ENCODE measurements at places on chromosomes 6 and 20.

DNA sequence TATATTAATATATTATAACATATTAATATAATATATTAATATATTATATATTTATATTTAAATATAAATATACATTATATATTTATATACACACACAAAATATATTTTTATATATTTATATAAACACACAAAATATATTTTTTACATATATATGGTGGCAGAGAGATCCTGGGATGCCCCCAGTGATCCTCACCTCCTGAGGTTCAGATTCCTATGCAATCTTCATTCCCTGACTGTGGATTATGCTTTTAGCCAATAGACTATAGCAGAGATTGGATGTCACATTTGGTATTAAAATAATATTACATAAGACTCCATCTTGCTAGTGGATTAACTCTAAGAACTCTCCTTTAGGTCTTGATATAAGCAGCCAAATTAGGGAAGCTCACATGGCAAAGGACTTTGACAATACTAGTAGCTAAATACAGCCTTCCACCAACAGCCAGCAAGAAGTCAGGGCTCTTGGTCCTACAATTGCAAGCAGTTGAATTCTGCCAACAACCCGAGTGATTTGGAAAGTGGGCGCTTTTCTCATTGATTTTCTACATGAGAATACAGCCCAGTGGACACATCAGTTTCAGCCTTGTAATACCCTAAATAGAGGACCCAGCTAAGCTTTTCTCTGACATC is 681.0 kb downstream of the C6orf118 start:
- no peak for DNase-seq

GRCh38 chr6:44475779-44476434 is 88.4 kb downstream of the CDC5L start:
- DNase-seq, result peak; percentile 91

DNA sequence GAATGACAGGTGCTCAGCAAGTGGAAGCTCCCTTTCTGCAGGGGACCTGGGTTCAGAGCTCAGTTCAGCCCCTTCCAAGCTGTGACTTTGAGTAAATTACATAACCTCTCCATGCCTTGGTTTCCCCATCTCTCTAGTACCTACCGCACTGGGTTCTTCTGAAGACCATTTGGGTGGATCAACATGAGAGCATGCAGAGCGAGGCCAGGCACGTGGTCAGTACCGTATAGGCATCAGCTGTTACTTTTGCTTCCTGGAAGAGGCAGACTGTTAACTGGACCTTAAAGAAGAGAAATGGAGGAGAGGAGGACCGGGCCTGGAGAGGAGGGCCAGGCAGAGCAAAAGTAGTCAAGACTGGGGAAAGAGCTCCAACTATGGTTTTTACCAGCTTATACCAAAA is 1.7 kb upstream of the MYLK2 start:
- no peak for DNase-seq

DNA sequence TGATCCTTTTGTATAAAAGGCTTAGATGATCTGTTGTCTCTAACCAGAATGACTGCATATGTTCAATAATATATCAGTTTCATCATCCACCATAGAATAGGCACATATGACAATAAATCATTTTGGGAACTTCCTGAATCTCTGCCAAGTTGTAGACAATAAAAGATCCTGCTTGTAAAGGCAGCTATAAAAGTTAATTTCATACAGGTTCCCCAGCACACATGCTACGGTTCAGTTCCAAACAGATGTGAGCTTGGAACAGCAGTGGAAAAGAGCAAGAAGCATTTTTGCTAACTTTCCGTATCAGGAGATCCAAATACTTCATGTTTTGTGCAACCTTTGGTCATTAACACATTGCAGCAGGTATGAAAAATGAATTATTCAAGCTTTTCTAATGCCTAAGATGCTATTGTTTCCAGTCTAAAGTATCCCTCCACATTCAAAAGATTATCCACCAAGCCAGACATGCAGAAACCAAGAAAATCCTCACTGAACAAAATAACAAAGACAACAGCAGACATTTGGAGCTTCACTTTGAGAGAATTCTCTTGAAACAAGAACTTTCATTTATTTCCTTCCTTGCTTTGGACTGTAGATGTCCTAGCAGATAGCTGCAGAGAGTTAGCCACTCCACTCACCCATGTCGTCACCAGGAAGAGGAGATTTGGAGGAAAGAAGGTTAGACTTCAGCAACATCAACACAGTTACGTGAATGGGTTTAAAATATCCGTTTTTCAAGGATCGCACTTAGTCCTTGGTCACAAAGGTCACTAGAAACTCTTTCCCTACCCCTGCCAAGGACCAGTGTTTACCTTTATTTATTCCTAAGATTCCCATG is 453.5 kb upstream of the JARID2 start:
- DNase-seq, result no peak

DNA sequence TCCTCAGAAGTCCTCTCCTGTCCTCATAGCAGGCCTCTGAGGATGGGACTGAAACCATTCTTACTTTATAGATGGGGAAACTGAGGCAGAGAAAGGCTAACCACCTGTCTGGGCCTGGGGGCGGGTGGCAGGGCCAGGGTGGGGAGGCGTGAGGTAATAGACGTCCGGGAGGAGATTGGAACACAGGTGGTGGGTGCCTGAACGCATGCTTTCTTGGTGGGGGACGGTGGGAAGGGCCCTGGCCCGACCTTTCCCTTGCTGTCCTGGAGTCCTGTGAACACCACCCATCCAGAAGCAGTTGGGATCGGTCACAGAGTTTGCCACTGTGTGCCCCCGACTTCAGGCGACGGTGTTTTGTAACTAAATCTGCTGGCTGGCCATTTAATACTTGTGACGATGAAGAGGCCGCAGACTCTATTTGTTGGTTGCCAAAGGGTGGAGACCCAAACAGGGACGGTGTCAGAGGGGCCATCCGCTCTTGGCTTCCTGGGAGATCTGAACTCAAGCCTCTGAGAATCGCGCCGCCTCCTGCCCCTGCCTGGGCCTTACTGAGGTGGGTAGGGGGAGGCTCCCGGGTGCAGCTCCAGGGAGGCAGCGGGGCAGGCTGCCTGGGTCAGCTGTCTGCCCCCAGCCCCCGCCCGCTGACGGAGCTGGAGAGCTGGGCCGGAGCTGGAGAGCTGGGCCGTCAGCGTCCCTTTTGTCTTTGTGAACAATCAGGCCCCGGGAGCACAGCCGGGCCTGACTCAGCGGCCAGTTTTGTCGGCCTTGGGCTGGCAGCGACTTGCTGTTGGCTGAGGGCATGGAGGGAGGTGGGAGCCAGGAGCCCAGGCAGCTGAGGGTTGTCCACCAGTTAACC is 4.1 kb downstream of the RBM38 start:
- peak; percentile 91 for DNase-seq

DNA sequence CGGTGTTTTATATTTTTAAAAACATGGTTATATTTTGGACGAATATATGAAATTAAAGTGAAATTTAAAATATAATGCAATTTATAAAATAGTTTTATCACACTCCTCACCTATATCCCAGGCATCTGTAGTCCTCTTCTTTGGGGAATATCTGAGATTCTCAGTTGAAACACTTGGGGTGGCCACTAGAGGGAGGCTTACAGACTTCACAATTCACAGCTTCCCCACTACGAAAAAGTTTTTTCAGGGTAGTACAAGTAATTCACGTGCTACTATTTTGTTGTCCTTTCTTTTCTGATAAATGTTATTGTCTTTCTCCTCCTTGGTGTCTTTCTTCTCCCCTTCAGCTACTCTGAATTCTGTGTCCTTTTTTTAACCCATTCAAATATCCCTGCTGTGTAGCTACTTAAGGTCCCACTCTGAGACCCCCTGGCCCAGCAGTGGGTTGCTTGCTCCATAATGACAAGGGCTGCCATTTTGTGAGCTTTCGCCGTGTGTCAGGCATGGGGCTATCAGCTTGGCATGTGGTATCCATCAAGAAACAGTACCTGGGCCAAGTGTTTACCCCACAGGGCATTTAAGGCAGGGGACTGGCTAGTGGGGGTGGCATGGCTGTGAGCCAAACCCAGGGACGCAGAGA is 43.6 kb upstream of the PHACTR3 start:
- peak; percentile 71 for DNase-seq

- no peak for DNase-seq
Measured at GRCh38 chr20:15060265-15061060, 723.1 kb upstream of the FLRT3 start.

DNA sequence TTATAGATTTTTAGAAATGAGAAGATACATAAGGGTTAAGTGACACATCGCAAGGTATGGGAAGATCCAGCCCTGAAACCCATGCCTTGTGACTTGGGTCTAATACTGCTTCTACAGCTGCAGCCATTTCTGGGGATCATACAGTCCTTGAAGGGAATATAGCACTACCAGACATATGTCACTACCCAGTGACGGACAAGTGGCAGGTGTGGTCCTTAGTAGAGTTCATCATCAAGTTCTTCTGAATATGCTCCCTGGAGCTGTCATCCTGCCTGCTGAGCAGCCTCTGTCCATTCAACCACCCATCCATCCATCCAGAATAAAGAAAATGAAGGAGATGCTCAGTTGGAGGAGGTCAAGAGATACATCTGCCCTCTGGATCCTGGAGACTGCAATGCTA is 118.6 kb upstream of the ASF1A start:
- DNase-seq, result no peak

GRCh38 chr20:48937674-48938073 is 16.2 kb downstream of the ARFGEF2 start:
- DNase-seq, result no peak

GRCh38 chr6:16265351-16266341 is 27.3 kb downstream of the GMPR start:
- no peak for DNase-seq

DNA sequence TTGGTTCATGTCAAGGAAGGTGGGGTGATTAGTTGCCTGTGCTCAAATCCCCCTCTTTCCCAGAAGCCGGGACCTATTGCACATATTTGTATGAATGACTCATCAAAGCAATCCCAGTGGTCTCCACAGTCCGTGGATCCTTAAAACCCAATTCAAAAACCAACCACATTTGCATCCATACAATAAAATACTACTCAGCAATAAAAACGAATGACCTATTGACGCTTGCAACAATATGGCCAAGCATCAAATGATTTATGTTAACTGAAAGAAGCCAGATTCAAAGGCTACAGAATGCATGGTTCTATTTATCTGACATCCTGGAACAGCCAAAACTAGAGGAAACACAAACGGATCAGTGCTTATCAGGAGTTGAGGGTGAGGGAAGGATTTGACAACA is 275.4 kb downstream of the PTPRT start:
- no peak for DNase-seq

GRCh38 chr6:26183581-26184366 is 96.5 kb downstream of the HFE start:
- DNase-seq, result peak; percentile 39

GRCh38 chr20:48825566-48825920 is 2.3 kb downstream of the PREX1 start:
- DNase-seq, result no peak

DNA sequence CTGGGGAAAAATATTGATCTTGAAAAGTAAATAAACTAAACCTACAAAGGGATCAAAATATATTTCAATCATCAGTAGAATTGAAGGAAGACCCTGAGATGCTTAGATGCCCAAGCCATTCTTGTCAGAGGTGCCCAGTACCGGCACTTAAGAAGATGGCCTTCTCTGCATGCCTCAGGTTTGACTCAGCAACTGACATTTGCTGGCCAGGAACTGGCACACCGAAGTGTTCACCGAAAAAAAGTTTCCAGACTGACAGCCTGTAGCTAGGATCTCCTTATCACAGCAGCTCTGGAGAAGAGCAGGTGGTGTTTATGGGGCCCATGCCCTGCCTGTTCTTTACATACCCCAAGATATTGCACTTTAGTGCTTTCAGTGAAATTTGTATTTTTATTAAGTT is 203.2 kb downstream of the MOXD1 start:
- no peak for DNase-seq

- DNase-seq, result no peak
Measured at GRCh38 chr6:113065611-113066010, 718.5 kb downstream of the RFPL4B start.

DNA sequence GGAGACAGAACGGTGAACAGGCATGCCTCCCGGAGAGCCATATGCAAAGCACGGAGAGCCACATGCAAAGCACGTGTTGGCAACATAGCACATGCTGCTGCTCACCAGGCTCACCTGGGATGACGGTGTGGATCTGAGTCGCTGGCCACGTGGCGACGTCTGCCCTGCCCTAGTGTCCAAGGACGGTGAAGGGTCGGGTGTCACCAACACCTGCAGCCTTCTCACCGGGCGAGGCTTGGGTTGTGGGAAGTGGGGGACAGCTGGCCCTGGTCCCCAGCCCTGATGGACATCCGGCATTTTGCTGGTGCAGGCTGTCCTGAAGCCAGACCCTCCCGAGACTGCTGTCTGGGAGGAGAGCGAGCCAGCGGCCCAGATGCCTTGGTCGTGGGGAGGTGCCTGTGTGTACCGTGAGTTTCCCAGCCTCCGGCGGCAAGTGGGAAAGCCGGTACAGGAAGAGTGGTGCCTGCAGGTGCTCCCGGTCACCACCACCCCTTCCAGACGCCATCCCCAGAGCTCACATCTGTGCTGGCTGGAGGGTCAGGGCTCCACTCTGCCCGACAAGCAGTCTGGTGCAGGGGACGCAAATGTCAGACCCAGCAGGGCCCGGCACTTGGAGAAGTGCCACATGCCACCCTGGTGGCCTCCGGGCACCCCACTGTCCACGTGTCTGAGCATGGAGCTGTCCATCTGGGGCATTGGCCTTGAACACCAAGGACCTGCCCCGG is 5.9 kb upstream of the ADRM1 start:
- DNase-seq, result no peak

DNA sequence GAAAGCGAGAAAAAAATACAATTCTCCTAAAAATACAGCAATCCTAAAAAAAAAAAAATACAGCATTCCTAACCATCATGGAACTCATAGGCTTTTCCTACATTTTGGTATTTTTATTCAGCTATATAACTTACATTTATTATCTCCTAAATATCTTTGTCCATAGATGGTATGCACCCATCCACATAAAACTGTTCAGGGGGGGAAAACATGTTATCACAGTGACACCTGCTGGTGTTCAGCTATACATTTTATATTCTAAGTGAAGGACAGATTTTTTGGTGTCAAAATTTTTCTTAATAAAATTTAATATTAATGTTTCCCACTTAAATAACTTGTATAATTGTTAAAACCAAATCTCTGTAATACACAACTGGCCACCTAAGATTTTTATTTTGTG is 58.0 kb downstream of the BLOC1S5 start:
- no peak for DNase-seq

- DNase-seq, result no peak
Measured at GRCh38 chr20:64111841-64112641, 4.7 kb upstream of the NPBWR2 start.

DNA sequence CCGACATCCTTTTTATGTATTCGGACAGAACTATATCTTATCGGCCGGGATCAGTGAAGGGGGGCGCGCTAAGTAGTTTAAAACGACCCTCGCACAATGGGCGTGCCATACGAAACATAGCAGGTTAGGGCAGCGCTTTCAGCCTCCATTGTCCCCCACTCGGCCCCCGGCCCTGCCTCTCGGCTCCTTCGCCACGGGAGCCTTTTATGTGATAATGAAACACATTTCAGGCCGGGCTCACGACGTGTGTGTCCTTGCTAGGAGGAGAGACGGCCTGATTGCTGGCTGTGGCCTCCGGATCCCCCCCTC is 5.3 kb downstream of the FOXA2 start:
- DNase-seq, result no peak

- no peak for DNase-seq
Measured at GRCh38 chr6:24431045-24431451, 28.3 kb downstream of the MRS2 start.

- no peak for DNase-seq
Measured at GRCh38 chr6:142942805-142943227, 2.2 kb downstream of the HIVEP2 start.

- no peak for DNase-seq
Measured at GRCh38 chr20:10216146-10216791, 2.4 kb upstream of the SNAP25 start.

GRCh38 chr20:23112595-23112994 is 26.5 kb upstream of the CD93 start:
- no peak for DNase-seq
